ENCODE measurements at places on chromosomes 12 and 14.

DNA sequence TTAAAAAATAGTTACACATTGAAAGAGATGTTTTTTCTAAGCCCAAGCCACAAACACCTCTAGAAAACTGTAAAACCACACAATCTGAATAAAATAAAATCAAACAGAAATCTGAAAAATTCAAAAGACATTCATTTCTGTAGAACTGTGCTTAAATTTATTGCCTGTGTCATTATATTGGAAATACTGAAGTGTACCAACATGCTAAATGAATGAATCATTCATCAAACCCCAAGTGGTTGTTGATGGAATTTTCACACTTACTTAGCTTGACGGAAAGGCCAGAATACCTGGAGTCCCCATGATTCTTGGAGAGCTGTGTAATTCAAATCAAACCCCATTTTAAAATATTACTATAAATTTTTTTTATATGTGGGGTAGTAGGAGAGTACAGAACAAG is 2.7 kb downstream of the KITLG start:
- DNase-seq: no peak

- DNase-seq: no peak
Measured at GRCh38 chr12:123607756-123608155, 5.9 kb downstream of the DDX55 start.

DNA sequence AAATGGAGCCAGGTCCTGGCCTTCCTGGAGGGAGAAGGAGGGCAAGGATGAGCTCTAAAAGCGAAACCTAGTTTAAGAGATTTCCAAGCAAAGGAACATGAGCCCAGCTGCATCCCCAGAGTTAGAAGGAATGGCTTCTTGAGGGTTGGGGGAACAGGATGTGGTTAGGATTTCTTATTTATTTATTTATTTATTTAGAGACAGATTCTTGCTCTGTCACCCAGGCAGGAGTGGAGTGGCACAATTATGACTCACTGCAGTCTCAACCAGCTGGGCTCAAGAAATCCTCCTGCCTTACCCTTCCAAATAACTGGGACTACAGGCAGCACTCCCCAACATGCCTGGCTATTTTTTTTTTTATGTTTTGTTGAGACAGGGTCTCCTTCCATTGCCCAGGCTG is 25.3 kb upstream of the TMEM106C start:
- DNase-seq: no peak

DNA sequence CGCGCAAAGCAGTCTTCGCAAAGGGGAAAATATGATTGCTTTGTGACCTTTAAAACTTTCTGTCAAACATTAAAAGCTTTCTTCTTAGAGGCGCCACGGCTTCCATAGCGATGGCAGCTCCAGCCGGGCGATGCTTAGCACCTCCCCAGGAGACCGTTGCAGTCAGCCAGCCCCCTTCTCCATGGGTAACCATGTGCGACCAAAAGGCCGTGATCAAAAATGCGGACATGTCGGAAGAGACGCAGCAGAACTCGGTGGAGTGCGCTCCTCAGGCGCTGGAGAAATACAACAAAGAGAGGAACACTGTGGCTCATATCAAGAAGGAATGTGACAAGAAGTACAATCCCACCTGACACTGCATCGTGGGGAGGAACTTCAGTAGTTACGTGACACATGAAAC is 12.7 kb upstream of the STON2 start:
- no peak for DNase-seq

DNA sequence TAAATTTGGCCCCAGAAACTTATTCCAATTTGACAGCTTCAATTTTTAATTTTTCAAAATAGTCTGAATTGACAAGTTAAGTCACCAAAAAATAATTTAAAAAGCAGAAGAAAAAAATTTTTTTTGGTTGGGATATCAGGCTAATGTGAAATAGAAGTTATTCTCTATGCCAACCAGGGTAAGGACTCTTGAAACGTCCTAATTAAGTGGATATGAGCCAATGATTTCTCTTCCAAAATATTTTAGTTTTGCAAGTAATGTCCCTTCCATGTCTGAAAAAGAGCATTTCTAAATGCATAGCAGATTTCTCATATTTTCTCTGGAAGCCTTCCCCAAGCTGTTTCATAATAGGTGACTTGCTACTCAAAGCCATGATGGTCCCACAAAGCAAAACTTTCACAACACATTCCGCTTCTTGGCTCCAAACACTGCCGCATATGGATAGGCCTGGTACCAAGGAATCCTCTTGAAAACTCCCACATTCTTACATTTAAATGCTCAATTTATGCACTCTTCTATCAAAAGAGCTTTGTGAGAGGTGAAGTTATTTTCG is 65.1 kb downstream of the SIX6 start:
- DNase-seq: no peak

Data from stimulated activated CD8-positive, alpha-beta memory T cell treated with anti-CD3 and anti-CD28 coated beads, Interleukin-2, amount 100 ng/mL, for 1 hour (primary cell).